HT1080 (cell line): ENCODE measurements at places on chromosomes 16 and 17.

GRCh38 chr17:4341616-4341977 lies 24.9 kb downstream of the UBE2G1 start:
- DNase-seq, result no peak

DNA sequence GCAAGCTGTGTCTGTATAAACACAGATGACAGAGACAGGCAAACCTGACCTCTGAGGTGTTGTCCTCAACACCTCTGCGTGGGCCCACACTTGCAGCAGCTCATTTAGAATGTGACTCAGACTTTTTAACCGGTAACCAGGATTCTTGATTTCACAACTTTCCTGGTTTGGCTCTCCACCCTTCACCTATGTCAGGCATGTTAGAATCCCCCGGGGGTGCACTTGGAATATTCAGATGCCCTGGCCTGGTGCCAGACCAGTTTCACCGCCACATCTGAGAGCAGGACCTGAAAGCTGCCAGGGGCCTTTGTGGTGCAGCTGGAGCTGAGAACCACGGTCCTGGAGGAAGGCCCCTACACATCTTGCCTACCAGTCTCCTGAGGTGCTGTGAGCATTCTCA lies 4.8 kb downstream of the DHODH start:
- no peak for DNase-seq

- no peak for DNase-seq
These were observed 2.8 kb downstream of the MED13 start for GRCh38 chr17:62062302-62062701.

- no peak for DNase-seq
These were observed at the start of gene PIK3R5 for GRCh38 chr17:8965394-8966168. TSS of gene PIK3R5 (minus strand) at chr17:8965707. CDS start at chr17:8911494, 54,213 bp downstream.

GRCh38 chr16:715477-716199 lies 720 bp downstream of the METRN start:
- no peak for DNase-seq

- no peak for DNase-seq
These were observed 81.9 kb upstream of the HNF1B start for GRCh38 chr17:37826497-37827430.
